Occipital lobe (tissue), 3 donors: ENCODE measurements at places on chromosomes 7 and 10.

GRCh38 chr10:97333601-97334369, 744 bp downstream of the FRAT2 start:
- DNase-seq, result peak; percentile 25

DNA sequence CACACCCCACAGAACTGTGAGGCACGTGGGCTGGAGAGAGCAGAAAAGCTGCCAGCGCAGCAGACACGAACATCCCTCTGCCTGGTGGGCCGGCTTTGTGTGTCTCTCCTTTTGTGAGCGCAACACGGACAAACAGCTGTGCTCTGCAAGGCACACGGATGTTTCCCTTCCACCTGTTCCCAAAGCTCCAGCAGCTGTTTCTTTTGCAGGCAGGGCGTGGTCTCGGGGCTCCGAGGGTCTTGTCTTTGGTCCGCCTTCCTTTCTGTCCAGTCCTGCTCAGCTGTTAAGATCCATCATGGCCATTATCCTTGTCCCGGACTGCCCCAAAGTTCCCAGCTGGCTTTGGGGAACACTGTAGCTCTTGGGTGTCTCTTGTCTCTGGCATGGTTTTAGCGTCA, 32.7 kb upstream of the SH2B2 start:
- no peak for DNase-seq

- no peak for DNase-seq
Measured at GRCh38 chr7:113460067-113460466, 341.7 kb upstream of the SMIM30 start.

DNA sequence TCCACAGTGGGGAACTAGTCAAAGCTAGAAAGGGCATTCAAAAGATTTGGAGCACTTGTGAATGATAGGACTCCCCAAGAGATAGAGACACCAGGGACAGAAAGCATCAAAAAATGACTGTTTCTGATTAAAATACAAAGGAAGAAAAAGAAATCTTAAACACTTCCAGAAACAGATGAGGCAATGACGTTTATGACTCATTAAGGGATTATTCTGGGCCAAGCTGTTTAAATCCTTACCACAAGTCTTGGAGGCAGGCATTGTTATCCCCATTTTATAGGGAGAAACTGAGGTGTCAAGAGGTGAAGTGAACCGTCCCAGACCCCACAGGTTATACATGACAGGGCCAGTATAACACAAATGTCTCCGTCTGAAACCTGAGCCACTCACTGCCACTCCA, 68.3 kb upstream of the AMPH start:
- no peak for DNase-seq

GRCh38 chr7:80140388-80140787, 5.8 kb downstream of the GNAI1 start:
- no peak for DNase-seq
